ENCODE measurements at places on chromosomes 5 and 9.

DNA sequence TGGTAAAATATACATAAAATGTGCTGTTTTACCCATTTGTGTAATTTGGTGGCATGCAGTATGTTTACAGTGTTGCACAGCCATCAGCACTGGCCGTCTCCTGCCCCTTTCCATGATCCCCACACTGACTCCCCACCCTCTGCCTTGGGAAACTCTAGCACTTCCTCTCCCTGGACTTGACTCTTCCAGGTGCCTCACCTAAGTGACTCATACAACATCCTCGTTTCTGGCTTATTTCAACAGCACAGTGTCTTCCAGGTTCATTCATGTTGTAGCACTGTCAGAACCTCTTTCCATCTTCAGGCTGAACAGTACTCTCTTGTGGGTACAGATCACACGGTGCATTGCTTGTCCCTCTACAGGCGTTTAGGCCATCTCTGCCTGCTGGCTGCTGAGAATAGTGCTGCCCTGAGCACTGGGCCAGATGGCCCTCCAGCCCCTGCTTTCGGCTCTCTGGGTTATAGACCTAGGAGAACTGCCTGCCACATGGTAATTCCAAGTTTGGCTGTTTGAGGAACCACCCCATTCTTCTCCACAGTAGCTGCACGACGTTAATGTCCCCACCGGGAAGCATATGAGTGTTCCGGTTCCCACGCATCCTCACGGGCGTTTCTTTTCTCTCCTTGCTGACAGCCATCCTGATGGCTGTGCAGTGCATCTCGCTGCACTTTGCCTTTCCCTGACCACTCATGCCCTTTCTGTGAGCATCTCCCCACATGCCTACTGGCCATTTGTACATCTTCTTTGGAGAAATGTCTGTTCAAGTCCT lies 211.8 kb downstream of the FANCC start:
- no peak for DNase-seq

DNA sequence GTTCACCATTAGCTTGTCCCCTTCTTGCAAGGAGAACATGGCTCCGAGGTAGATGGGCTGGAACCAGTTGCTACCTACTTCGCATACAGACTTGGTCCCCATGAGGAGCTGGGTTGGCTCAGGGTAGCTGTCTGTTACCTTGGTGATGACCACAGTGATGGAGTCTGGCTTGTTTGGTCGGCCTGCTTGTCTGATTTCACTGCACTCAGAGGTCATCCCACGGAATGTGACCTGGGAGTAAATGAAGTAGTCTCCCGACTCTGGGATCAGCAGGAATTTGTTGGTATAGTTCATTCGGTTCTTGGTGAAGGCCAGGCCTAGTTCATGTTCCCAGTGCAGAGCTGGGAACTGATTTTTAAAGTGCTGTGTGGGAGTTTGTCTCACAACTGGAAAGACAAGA lies 15.3 kb downstream of the TNFSF15 start:
- no peak for DNase-seq

DNA sequence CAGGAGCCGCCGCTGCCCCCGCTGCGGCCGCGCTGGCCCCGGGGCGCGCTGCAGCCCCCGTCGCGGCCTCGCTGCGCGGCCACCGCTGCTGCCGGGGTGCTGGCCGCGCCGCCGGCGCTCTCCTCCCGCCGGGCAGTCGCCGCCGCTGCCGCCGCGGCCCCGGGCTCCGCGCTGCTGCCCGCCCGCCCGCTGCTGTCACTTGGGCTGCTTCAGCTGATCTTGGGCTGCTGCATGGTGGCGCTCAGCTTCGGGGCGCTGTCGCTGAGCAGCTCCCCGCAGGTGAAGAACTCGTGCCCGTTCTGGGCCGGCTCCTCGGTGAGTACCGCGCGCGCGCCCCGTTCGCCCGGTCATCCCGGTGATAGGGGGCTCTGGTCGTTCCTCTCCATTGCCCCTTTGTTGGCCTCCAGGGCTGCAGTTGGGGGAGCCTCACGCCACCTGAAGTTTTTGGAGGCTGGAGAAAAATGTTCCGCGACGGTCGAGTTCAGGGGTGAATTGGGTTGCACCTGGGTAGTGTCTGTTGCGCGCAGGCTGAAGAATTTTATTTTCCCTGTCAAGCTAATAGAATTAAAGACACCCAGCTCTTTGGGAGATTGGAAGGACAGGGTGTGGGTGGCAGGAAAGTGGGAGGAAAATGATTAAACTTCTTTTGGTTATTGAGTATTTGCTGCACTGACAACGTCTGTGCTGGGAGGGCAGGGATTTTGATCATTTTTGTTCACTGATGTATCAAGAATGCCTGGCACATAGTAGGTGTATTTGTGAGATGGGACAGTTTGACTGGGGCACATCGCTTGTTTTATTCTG lies 596 bp downstream of the ENTREP1 start:
- peak; percentile 3 for DNase-seq

DNA sequence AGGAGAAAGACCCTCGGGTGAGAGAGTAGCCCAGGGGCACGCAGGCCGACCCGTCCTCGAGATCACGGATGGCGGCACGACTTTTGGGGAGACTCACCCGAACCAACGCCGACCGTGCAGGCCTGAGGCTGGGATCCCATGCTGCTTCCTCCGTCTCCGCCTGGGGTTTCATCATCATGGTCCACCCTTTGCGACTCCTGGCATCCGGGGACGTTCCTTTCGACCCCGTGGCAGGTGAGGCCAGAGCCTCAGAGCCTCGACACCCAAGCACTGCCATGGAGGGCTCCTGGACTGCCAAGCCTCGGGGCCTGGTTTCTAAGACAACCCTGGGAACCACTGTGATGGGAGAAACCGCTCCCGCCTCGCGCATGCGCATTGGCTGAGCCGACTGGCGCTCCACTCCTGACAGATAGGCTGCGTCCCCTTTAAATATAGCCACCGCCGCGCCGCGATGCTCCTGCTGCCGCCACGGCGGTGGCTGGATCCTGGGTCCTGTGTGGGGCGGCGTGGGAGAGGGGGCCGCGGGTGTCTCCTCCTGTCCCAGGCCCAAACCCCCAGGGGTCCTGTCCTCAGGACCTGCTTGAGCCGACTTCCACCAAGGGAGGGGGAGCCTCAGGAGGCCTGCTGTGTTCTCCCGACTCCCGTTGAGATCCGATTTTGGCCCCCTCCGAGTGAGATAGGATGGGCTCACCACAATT lies 481.6 kb downstream of the SPATA31A7 start:
- DNase-seq: no peak

DNA sequence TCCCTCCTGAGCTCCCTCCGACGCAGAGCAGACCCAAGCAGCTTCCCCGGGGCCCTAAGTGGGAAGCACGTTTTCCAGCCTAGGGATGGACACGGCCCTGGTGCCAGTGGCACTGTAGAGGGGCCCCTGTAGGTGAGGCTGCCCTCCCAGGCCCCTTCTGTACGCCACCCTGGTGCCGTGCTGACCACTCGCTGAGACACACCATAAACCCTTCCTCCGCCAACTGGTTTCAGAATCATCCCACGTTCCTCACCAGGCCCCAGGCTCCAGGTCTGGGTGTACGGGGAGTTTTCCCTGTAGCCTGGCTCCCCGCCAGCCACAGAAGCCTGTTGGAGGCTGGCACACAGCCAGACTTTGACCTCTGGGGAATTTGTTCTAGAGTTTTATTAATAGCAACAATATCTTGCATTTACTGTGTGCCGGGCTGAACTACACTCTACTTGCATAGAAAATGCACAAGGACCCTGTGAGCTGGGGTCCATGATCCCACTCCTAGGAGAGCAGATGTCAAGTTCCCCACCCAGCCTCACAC lies 18.2 kb upstream of the WDR38 start:
- no peak for DNase-seq

GRCh38 chr9:37760416-37761161 lies 7.0 kb downstream of the TRMT10B start:
- no peak for DNase-seq
